CD14-positive monocyte (primary cell): ENCODE measurements at places on chromosomes 11 and 22.

DNA sequence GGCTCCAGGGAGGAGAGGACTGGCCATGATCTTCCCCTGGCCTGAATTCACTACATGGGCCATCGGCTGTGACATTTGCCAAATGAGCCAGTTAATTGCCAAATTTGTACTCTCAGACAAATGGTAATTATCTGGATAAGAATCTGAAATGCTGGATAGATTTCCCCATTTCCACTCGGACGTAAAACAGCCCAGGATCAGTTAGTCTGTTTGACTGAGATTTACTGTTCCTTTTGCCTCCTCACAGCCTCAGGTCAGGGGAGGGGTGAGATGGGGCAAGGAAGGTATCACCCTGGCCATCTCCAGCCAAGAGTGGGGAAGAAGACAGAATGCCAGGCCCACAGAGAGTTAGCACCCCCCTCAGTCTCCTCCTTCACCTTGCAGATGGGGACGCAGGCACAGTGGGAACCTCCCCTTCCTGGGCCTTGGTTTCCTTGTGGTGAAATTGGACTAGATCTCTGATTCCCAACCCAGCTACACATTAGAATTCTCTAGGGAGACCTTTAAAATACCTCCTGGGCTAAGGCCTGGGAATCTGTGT lies 5.2 kb downstream of the TRIM29 start:
- no peak for DNase-seq

GRCh38 chr11:95152876-95153856 lies 63.5 kb downstream of the ENDOD1 start:
- DNase-seq = no peak

DNA sequence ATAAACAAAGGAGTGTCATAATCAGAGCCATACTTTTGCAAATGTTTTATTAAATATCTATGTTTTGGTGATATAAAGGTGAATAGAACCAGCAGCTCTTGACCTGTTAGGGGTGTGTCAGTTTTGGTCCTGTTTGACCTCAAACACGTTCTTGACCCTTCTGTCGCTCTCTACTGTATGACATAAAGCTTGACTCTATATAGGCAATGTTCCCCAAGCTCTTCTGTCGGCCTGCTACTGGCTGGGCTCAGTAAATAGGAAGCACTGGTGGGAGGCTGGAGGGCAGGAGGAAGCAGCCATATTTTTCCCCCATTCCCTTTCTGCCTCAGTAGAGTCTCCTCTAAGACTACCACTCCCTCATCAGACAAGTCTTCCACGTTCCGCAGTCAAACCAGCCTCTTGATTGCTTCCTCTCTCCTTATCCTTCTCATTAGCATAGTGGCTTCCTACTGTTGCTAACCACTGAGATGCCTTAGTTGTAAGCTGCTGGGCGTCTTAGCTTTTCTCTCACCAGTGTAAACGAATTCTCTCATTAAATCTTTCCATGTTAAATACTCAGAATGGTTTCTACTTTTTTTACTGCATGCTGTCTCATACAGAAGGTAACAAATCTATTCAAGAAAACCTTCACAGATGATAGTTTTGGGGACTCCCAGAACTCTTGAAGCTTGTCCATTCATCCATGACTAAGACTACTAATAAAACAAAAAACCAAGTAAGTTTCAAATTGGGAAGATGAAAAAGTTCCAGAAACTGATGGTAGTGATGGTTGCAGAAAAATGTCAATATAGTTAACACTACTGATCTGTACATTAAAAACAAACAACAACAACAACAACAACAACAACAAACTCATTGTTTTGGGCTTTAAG lies 3.3 kb downstream of the NPAT start:
- no peak for DNase-seq

DNA sequence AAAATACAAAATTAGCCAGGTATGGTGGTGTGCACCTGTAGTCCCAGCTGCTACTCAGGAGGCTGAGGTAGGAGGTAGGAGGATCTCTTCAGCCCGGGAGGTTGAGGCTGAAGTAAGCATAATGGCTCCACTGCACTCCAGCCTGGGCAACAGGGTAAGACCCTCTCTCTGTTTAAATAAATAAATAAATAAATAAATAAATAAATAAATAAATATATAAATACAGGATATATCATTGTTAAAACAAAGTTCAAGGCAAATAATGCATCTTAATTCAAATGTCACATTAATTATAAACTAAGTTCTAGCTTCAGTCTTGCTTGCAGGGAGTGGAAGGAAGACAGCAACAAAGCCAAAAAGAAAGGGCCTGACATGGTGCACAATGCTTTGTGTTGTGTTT lies 44.5 kb upstream of the PANX1 start:
- no peak for DNase-seq

GRCh38 chr11:125378571-125378970 lies 117.5 kb downstream of the FEZ1 start:
- DNase-seq = no peak

GRCh38 chr11:60954421-60954820 lies 2.4 kb upstream of the SLC15A3 start:
- peak; percentile 91 for DNase-seq

DNA sequence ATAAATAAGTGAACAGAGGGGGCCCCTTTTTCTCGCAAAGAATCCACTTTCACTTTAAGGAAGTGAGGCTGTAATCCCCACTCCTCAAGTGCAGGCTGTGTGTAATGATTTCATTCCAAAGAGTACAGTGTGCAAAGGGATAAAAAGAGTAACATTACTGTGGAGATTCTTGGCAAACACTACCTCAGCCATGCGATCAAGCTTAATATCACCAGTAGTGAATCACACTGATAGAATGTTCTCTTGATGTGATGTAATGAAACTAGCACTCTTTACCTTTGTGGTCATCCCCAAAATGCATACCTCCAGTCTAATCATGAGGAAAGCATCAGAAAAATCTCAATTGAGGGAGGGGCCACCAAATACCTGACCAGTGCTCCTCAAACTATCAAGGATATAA lies 246.1 kb upstream of the CHORDC1 start:
- no peak for DNase-seq
